ENCODE measurements at places on chromosomes 12 and 14. TPM values are rescaled to one million over a fixed set of nuclear protein-coding genes. Genes with fewer than 3 reads are reported as not detected.

GRCh38 chr12:27794818-27795584, 15.0 kb upstream of the MANSC4 start:
- no peak for DNase-seq

GRCh38 chr12:114767084-114767760, 83.2 kb upstream of the TBX3 start:
- peak; percentile 55 for DNase-seq

DNA sequence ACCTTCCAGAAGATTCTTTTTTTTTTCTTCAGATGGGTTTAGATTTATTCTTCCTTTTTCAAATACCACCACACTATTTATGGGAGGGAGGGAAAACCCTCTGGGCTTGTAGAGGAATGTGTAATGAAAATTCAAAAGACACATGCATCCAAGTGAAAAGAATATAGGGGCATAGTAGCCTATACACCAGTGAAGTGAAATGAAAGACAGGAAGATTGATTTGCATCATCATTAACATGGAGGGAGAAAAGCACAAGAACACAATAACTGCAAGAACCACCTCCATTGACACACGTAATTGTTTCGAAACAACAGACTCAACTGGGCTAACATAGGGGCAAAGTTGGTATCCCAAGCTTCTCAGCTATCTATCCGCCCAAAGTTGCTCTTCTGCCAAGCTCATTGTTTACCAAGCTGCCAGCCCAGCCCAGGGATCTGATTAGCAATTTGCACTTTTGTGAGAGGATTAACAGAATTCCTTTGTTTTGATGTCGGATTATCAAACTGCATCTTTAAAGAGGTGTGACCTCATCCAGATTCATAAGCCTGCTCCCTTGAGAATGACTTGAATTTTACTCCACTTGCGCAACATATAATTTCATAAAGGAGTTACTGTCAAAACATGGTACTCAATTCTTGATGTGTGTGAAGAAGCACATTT, 430.5 kb upstream of the SOX5 start:
- peak; percentile 29 for DNase-seq

DNA sequence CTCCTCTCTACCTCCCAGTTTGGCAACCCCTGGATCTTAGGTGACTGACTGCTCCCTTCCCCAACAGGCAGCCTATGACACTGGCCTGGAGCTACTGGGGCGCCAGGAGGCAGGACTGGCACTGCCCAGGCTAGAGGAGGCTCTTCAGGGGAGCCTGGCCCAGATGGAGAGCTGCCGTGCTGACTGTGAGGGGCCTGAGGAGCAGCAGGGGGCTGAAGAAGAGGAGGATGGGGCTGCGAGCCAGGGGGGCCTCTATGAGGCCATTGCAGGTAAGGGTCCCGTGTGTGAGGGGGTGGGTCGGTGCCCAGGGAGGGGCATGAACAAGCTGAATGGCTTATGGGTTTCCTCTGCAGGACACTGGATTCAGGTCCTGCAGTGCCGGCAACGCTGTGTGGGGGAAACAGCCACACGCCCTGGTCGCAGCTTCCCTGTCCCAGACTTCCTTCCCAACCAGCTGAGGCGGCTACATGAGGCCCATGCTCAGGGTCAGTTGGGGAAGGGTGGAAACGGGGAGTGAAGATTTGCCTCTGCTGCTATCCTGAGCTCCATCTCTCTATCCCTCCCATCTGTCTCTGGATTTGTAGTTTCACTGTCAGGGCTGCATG, 2.2 kb downstream of the P3H3 start:
- DNase-seq, result no peak

The GALNT16 gene
- polyA plus RNA-seq, result 0.27 TPM

DNA sequence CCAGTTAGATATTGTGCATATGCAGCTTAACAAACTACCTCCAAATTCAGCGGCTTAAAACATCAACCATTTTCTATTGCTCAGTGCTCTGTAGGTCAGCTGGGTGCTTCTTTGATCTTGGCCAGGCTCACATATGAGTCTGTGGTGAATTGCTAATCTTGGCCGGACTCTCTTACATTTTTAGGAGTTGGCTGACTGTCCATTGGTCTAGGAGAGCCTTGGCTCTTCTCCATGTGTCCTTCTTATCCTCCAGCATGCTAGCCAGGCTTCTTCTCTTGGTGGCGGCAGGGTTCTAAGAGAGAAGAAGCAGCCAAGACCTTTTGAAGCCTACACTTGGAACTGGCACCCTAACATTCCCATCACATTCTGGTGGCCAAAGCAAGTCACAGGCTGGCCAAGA, 174.3 kb upstream of the PWP1 start:
- DNase-seq, result no peak
